Tongue (tissue), 3 donors: ENCODE measurements at places on chromosomes 2 and 18. TPM values are rescaled to one million over a fixed set of nuclear protein-coding genes. Genes with fewer than 3 reads are reported as not detected.

GRCh38 chr2:200702646-200703118 lies 109.0 kb upstream of the BZW1 start:
- no peak for DNase-seq

The RNF103 gene
- 39.0 TPM for total RNA-seq

The ATP6V1B1 gene
- 4.3 TPM for total RNA-seq

- no peak for DNase-seq
Observed at GRCh38 chr2:100924122-100924519, 78.0 kb upstream of the RPL31 start.

GRCh38 chr2:178865146-178865936 lies 58.1 kb upstream of the TTN start:
- peak; percentile 88 for DNase-seq

The ZC3H8 gene
- 21.0 TPM for total RNA-seq

The RAB11FIP5 gene
- total RNA-seq: 24.3 TPM

- no peak for DNase-seq
Observed at GRCh38 chr2:127360242-127360641, 27.5 kb downstream of the MAP3K2 start.

GRCh38 chr18:47911877-47912276 lies 18.6 kb downstream of the SMAD2 start:
- DNase-seq: no peak

- DNase-seq: peak; percentile 30
Observed at GRCh38 chr2:136116813-136117390, 1.0 kb downstream of the CXCR4 start.

DNA sequence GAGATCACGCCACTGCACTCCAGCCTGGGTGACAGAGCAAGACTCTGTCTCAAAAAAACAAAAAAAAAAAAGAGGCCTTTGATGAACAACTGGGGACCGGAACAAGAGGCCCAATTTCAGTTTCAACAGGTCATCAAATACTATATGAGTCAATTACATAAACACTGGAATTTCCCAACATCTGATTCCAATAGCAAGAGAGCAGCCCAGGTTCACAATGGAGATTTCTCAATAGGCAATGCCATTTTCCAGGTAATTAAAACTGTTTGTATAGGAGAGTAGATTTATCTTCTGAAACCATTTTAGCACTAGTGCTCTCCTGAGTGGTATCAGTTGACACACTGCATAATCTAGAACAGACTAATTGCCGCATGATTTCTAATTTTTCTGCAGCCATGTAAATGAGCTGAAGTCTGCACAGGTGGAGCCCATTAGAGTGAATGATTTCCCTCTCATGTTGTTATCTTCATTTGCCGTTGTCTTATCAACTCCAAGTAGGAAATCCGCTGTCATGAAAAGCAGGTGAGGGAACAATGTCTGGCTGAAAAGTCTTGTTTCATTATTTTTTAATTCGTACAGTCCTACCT lies 264.1 kb upstream of the MEIS1 start:
- no peak for DNase-seq

The THSD7B gene
- 9.8 TPM for total RNA-seq

The CYRIA gene
- total RNA-seq: 10.9 TPM

The SPC25 gene
- 3.4 TPM for total RNA-seq

GRCh38 chr2:46227022-46227421 lies 70.2 kb upstream of the EPAS1 start:
- no peak for DNase-seq

The MBP gene
- 43.0 TPM for total RNA-seq

GRCh38 chr2:126824663-126825062 lies 74.0 kb upstream of the TEX51 start:
- no peak for DNase-seq

- DNase-seq: peak; percentile 76
Observed at GRCh38 chr2:170313347-170313991, 135.5 kb downstream of the MYO3B start.

DNA sequence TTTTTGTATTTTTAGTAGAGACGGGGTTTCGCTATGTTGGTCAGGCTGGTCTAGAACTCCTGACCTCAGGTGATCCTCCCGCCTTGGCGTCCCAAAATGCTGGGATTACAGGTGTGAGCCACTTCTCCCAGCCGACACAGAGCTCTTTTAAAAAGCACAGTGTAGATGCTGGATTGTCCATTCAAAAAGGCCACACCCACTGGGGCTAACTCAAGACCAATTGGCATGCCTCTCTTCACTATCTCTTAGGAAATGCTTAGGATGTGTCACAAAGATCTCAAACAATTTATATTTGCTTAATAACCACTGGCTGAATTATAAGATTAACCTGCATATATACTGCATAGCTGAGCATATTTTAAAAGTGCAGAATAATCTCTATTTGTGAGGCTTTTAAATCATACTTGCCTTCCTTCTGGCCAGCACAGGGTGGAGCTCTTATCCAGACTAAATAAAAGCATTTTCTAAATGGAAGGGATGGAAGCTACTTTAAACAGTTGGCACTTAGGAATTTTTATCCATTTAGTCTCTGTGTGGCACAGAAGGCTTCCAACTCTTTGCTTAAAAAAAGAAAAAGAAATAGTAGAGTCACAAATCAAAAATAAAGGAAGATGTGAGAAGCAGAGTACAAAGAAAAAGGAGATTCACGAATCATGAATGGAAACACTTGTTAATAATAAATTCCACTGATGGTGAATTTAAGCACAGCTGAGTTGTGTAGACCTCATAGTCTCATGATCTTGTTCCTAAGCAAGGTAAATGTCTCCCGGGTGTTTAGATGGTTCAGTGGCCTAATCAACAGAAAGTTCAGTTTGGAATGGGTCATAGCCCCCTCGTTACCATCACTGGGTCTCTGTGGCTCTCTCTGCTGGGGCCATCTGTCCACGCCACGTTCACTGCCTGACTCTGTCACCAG lies 22.4 kb downstream of the CRYGD start:
- DNase-seq: peak; percentile 24

The LINC00305 gene
- not detected for total RNA-seq

DNA sequence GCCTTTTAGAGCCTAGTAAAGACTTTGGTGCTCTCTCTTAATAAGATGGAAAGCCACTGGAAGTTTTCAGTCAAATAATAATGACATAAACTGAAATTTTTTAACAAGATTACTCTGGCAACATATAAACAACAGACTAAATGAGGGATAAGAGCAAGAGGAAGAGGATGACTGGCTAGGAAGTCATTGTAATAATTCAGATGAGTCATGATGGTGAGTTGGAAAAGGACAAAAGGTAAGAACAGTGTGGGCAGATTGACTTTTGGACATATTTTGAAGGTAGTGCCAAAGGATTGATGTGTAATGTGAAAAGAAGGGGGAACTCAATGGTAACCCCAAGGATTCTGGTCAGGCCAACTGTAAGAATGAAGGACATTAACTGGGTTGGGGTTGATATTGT lies 310.3 kb downstream of the NOL4 start:
- no peak for DNase-seq

DNA sequence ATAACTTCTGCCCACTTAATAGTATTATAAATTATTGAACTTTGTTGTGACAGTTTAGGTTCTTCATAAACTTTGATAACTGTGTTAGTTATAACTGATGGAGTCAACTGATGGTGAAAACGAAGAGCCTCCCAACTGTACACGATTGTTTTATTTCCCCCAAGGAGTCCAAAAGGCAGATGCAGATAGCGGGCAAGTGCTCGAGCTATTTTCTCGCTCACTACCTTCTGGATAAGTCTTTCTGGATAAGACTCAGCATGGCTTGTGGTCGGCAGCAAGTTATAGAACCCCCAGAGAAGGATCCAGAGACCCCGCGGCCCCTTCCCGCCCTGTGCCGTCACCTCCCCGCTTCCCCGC lies 517 bp downstream of the GCFC2 start:
- DNase-seq: no peak

GRCh38 chr18:28086670-28087552 lies 90.0 kb downstream of the CDH2 start:
- peak; percentile 22 for DNase-seq

DNA sequence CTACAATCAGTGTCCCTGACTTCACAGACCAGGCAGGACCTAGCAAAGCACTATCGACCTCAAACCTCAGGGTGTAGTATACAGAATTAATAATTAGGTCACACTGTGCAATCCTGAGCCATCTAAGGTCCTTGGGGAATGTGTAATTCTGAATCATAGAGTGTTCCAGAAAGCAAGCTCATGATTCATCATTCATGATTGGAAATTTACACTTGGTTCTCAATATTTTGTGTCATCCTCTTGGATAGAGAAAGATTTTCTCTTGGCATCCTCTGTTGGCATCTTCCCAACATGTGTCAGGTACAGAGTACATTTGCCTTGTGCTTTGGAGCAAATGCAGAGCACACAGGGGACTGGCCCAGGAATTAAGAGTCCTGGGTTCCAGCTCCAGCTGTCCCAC lies 245.0 kb upstream of the NT5C1B start:
- peak; percentile 30 for DNase-seq

DNA sequence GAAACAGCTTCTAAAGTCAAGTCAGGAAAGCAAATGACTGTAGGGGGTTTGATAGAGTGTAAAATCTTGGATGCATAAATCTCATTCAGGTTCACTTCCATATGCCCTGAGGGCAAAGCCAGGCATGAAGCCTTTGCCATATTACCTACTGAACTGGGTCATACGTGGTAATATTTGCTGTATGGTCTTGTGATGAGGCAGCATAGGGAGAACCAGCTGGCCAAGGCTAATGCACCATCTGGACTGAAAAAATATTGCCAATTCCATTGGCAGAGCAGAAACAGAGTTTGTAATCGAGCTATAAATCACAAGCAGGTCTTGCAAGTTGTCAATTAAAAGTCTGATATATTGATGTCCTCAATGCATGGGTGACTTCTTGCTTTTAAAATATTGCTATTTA lies 243.8 kb downstream of the ERBB4 start:
- no peak for DNase-seq

The SERPINB11 gene
- 1.0 TPM for total RNA-seq

DNA sequence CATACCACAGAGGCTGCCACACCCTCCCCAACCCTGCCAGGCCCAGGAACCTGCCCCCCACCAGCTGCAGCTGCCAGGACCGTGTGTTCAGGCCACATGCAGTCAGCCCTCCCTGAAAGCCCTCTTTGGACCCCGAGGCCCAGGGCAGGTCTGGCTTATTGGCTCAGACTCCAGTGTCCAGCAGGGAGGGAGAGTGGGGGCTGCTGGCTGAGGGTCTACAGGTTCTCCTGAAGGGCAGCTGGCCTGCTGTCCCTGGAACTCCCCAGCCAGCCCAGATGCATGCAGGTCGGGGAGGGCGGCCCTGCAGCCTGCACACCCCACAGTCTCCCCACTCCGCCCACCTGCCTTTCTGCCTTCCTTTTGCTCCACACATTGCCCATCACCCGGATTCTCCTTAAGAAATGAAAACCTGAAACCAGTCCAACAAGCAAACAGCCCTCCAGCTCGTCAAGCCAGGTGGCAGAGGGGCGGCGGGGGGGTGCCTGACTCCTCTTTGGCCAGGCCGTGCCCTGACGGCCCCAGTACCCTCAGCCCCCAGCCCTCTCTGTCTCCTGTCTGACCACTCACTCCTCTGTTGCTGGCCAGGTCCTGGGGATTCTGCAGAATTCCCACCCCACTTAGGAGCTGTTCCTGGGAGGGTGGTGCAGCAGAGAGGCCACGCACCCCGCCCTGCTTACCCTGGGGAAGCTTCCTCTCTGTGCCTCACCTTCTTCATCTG lies 18.0 kb downstream of the GPR35 start:
- DNase-seq: no peak

The RAB17 gene
- total RNA-seq: 1.0 TPM

DNA sequence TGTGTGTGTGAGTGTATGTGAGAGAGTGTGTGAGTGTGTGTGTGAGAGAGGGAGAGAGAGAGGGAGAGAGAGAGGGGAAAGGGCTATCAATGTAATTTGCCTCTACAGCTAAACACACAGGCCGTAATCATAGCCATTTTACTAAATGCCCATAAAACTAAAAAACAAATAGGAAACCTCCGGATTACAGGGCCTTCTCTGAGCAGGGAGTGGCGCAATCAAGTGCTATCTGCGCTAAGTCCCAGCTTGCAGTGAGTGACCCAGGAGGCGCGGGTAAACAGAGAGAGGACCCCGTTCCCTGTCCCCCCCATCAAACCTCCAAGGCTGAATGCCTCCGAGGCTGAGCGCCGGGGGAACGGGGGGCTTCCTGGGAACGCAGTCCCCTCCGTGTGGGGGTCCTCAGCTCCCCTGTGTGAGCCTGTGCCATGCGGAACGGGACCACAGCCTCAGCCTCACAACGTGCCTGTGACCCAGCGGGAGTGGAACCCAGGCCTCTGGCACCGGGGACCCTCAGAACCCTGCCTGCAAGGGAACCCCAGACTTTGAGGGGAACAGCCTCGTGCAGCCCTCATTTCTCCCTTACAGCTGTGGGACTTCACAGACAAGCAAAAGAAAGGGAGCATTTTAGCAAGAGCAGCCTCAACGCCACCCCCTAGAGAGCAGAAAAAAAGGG lies 54.7 kb upstream of the ID2 start:
- DNase-seq: no peak

The MROH2A gene
- 2.5 TPM for total RNA-seq

The RAB10 gene
- total RNA-seq: 96.6 TPM

DNA sequence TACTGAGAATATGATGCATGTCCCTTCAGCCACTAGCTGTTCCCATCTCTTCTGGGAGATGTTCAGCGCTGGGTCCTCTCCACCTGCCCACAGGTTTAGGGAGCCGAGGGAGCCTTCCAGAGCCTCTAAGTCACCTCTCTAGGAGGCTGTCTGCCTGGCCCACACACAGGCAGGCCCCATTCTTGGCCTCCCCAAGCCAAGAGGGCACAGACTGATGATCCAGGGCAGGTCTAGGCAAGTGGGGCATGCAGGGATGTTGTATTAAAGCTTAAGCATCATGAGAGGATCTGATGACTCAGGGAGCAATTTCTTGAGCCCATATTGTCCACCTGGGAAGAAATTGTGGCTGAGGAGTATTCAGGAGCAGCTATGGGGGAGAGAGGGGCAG lies 19.9 kb downstream of the TMSB10 start:
- no peak for DNase-seq

- no peak for DNase-seq
Observed at GRCh38 chr2:171124541-171124940, 36.2 kb downstream of the TLK1 start.

- peak; percentile 43 for DNase-seq
Observed at GRCh38 chr2:151063271-151063670, 198.4 kb downstream of the RBM43 start.

- DNase-seq: peak; percentile 77
Observed at GRCh38 chr2:208072250-208072892, 47.0 kb upstream of the PLEKHM3 start.

The LRRC30 gene
- total RNA-seq: 2.7 TPM

DNA sequence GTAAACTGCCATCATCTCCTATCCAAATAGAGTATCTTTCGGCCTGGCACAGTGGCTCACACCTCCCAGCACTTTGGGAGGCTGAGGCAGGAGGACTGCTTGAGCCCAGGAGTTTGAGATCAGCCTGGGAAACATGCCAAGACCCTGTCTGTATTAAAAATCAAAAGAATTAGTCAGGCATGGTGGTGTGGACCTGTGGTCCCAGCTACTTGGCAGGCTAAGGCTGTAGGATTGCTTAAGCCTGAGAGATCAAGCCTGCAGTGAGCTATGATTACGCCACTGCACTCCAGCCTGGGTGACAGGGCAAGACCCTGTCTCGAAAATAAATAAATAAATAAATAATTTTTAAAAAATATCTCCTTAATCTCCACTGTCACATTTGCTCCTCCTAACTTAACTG lies 14.7 kb upstream of the ARPC2 start:
- no peak for DNase-seq

The AQP12A gene
- total RNA-seq: not detected

GRCh38 chr18:49608366-49609255 lies 46.8 kb downstream of the LIPG start:
- DNase-seq: no peak

The IL36A gene
- 0.72 TPM for total RNA-seq
